Kidney glomerular epithelial cell (primary cell): ENCODE measurements at places on chromosomes 3 and 15.

GRCh38 chr15:101437618-101438481, 51.7 kb downstream of the PCSK6 start:
- DNase-seq: no peak

GRCh38 chr3:77530870-77531269, 491.0 kb downstream of the ROBO2 start:
- no peak for DNase-seq

GRCh38 chr3:122167630-122168029, 15.8 kb upstream of the CASR start:
- DNase-seq: no peak

- no peak for DNase-seq
Measured at GRCh38 chr3:186651678-186652215, 11.5 kb downstream of the FETUB start.

DNA sequence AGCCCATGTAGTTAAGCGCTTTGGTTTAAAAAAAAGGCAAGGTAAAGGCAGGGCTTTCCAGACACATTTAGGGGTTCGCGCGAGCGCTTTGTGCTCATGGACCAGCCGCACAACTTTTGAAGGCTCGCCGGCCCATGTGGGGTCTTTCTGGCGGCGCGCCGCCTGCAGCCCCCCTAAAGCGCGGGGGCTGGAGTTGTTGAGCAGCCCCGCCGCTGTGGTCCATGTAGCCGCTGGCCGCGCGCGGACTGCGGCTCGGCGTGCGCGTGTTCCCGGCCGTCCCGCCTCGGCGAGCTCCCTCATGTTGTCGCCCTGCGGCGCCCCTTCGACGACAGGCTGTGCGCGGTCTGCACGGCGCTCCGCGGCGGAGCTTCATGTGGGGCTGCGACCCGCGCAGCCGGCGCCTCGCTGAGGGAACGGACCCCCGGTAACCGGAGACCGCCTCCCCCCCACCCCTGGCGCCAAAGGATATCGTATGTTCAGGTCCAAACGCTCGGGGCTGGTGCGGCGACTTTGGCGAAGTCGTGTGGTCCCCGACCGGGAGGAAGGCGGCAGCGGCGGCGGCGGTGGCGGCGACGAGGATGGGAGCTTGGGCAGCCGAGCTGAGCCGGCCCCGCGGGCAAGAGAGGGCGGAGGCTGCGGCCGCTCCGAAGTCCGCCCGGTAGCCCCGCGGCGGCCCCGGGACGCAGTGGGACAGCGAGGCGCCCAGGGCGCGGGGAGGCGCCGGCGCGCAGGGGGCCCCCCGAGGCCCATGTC, 927 bp downstream of the SMAD6 start:
- no peak for DNase-seq

DNA sequence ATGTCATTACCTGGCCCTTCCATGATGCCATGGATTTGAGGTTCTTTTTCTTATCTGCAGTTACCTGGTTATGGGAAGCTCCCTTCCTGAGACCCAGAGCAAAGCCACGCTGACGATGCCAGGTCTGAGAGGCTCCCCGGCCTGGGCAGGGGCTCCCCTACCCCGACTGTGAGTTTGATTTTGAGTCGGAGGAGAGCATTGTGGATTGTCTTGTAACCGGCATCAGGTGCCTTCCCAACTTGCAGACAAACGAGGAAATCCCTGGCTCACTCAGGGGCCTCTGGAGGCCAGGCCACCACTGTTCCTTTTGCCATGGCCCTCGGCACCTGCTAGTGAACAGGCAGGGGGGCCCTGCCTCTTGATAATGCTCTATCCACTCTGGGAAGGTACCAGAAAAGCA, 151.4 kb downstream of the ATP10A start:
- no peak for DNase-seq

- peak; percentile 71 for DNase-seq
Measured at GRCh38 chr15:35746121-35746520, 200.2 kb upstream of the DPH6 start.

- peak; percentile 77 for DNase-seq
Measured at GRCh38 chr3:8500319-8500988, 1.2 kb upstream of the LMCD1 start.

- DNase-seq: no peak
Measured at GRCh38 chr3:183149915-183150750, 12.4 kb downstream of the LAMP3 start.

GRCh38 chr3:119831941-119832371, 50.1 kb downstream of the NR1I2 start:
- peak; percentile 43 for DNase-seq

- no peak for DNase-seq
Measured at GRCh38 chr3:109278546-109278945, 37.8 kb downstream of the DPPA2 start.

DNA sequence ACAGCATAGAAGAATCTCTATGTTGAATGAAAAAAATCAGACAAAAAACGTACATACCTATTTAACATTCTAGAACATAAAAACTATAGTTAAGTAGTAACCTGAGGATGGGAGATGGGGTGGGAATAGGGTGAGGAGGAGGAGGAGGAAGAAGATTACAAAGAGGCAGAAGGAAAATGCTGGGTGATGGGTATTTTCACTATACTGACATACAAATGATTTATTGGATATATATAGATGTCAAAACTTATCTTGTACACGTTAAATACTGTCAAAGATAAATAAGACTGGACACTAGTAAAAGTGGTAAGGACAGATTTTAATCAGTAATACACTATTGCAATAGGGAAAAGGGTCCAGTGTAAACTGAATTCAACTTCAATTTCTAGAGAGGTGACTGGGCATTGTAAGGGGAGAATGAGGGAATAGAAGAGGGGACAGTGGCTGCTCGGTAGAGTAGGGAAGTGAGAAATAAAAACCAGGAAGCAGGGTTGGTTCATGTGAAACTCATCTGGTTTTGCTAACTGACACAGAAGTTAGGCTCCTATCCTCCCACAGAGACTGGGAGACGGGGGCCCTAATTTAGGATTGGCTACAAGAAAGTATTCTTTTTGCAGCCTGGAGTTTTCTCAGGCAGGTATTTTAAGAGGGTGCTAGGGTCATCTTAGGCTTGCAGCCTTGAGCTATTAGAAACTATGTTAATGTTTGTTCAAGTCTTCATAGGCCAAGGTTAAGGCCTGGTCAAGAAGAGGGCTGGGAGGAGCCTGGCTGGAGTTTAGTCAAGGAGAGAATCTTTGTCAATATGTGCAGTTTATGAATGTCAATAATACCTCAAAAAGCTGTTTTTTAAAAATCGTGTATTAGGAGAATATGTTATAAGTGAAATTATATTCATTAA, 15.0 kb upstream of the C15orf61 start:
- DNase-seq: no peak

GRCh38 chr15:64930019-64930652, 18.4 kb downstream of the ANKDD1A start:
- no peak for DNase-seq

GRCh38 chr15:66859688-66860253, 157.7 kb downstream of the SMAD6 start:
- no peak for DNase-seq

GRCh38 chr3:69009559-69010410, 3.7 kb downstream of the EOGT start:
- peak; percentile 39 for DNase-seq

DNA sequence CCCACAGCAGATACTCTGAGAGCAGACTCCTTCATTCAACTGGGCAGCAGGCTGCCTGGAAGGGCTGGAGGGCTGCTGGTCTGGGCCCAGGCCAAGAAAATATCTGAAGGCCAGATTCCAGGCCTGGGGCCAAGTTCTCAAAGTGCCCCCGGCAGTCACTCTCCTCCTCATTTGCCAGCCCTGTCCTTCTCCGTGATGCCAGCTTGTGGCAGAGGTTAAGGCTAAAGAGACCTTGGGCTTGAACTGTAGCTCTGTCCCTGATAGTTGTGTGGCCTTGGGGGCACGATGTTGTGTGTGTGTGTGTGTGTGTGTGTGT, 39.0 kb downstream of the FAM3D start:
- peak; percentile 41 for DNase-seq

GRCh38 chr15:85005746-85006145, 24.1 kb downstream of the PDE8A start:
- DNase-seq: no peak

GRCh38 chr3:13388816-13389215, 31.3 kb downstream of the NUP210 start:
- DNase-seq: no peak

GRCh38 chr3:73197187-73197586, 135.7 kb downstream of the EBLN2 start:
- DNase-seq: no peak

DNA sequence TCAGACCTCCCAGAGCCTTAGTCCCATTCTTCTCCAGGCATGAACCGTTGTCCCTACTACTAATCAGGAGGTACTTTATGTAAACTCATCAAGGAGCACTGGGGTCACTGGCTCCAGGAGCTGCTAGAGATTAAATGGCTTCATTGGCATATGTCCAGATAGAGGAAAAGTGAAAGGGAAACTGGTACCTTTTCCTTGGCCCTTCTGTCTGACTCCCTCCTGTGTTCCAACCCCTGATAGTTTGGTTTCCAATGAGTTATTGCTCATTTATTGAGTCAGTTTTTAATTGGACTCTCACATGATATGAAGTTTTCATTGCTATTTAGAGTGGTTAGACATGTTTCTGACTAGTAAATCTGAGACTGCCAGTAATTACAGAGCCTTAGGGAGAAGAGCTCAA, 130.5 kb upstream of the BFSP2 start:
- no peak for DNase-seq

DNA sequence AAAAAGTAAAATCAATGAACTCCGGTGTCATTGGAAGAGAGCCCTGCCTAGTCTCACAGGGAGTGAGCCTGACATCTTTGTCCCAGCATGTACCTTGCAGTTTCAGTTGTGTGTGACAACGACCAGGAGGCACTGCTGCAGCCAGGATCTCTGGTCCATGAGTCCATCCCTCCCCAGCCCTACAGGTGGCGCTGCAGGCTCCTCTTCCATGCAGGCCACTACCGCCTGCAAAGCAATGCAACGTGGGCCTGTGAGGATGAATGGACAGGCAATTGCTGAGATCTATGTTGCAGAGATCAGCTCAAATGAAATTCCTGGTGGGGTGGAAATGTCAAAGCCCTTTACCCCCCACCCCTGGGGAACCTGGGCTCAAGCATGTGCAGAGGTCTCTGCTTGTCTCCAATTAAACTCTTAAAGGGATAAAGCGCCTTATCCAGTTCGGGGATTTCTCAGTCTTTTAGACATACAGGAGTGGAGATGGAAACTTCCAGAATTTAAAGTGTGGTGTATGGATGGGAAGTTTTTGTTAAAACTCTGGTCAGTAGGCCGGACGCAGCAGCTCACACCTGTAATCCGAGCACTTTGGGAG, 35.8 kb downstream of the TKT start:
- DNase-seq: peak; percentile 78

DNA sequence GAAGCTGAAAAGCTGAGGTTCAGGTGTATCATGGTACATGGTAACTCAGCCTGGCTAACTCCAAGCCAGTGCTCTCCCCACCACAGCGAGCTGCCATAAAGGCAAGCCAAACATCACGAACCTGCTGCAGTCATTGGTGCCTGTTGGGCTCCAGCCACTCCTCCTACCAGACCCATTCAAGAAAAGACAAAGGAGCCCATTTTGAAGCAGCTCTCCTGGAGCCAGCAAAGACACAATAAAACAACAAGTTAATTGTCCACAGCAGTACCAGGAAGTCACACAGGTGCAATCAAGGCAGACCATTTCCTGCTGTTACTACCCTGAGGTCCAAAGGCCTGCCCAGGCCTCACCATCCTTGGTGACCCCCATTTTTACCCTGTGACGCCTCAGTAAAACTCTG, 77.6 kb downstream of the DAPK2 start:
- DNase-seq: no peak

DNA sequence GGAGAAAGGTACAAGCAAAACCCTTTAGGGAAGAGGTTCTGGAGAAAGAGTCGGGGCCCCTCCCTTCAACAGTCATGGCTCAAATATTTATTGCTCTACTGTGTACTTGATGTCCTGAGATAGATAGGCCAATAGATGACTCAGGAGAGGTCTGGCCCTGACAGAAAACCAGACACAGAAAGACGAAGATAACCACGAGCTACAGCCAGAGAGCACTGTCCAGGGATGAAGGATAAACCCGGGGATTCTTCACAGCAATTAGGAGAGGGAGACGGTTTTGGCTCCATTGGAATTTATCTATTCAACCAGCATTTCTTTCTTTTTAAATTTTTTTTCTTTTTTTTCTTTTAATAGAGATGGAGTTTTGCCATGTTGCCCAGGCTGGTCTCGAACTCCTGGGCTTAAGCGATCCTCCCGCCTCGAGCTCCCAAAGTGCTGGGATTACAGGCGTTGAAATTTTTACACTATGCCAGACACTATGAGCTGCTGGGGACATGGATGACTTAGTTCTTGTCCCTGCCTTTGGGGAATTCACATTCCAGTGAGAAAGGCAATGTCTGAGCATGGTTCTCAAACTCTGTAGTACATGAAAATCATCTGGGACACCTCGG, 4.6 kb upstream of the CIDEC start:
- peak; percentile 77 for DNase-seq

DNA sequence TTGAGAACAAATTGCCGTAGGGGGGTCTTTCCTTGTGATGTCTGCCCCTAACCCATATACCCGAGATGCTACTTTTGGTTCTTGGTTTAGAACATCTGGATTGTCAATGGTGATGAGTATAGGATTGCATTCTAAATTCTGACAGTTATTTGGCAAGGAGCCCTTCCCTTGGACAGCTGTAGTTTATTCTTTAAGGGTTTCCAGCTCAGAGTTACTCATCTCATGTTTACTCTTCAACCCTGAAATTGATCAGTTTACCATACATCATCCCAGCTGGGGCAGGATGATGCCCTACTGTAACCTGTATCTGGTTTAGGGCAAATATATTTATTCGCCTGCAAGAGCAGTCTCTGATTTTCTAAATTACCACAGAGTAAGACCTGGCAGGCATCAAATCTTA, 85.7 kb upstream of the XCR1 start:
- no peak for DNase-seq

DNA sequence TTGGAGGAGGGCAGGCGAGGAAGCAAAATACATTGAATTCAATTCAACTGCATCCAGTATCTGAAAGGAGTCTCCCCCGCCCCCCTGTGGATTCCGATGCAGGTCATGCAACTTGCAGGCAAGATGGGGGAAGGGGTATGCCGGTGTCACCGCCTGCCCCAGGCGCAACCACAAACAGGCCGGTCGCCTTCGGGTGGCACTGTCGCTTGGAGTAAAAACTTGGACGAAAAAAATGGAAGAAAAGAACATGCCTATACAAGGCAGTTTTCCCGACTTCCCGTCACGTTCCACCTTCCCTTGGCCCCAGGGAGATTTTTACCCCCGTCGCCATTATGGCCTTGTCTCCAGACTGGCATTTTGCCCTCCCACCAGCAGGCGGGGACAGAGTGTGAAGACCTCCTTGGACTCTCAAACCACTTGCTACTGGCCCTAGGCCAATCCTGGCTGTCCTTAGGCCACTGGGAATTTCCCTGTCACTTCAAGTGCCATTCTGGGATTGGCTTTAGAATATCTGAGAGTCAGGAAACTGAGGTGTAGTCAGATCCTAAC, 1.6 kb upstream of the NTRK3 start:
- no peak for DNase-seq

- no peak for DNase-seq
Measured at GRCh38 chr15:60006203-60006862, 2.2 kb downstream of the FOXB1 start.
